ENCODE measurements at places on chromosomes 5 and 9. TPM values are rescaled to one million over a fixed set of nuclear protein-coding genes. Genes with fewer than 3 reads are reported as not detected.

P4HA2 gene
- total RNA-seq = 324 TPM

FIBCD1 gene
- total RNA-seq = not detected

TLE1 gene
- total RNA-seq = 50.1 TPM

MZB1 gene
- total RNA-seq = 0.24 TPM

HOMER1 gene
- 22.6 TPM for total RNA-seq
